ENCODE measurements at places on chromosomes 3 and 15.
A peak's percentile ranks its signal among the peaks of the same experiment; 100 is the strongest.

DNA sequence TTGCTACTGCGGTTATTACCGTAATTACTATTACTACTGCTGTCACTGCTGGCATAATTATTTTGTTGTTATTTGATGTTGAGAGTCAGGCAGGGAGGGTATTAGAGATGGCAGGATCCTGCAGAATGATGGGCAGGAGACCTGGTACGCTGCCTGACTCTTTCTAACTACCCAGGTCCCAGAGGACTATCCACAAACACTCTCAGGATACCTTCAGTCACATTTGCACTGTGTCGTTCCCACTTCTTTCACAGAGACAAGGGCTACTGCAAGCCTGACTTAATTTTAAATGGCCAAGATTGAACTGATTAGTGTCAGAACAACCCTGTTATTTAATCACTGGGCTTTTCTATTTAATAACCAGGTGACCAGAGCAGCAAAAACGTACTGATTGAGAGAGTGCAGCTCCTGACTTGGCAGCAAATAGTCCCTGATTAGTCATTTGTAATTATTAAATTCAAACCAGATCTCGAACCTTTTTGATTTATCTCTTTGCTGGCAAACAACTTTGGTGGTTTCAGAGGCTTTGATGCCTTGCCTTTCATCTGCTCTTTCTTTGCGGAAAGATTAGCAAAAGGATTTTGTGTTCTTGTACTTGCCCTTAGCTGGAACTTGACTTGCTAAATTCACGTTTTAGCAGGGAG lies 88.8 kb upstream of the ARHGEF3 start:
- no peak for DNase-seq

DNA sequence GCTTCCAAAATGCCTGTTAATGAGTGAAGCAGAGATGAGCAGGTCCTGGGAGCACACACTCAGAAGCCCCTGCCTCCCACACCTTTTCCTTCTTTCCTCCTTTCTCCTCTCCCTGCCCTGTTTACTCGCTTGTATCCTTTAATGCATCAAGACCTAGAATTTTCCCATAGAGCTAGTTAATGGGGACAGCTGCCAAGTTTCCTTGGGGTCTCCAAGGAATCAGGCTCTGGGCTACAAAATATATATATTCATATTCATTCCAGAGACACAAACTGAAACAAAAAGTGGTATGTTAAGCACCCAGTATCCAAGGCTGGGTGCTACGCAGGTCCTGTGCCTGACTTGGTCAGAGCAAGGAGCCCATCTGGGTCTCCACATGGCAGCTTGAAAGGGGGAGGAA lies 235.6 kb downstream of the MYRIP start:
- DNase-seq: no peak

DNA sequence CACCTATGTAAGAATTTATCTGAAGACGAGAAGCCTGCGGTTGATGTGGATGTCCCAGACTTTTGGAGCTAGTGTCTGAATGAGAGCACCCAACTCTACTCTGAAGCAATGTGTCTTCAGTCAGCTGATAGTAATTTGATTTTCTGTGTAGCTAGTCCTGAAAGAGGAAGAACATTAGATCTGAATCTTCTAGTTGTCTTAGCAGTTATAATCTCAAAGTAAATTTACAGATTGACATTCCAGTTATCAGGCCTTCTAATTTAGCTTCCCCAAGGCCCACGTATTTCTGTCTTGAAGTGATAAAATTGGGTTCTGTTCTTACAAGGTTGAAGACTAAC lies 1.5 kb downstream of the TCAIM start:
- DNase-seq: no peak

- DNase-seq: peak; percentile 32
Measured at GRCh38 chr15:35061161-35061824, 23.8 kb downstream of the NANOGP8 start.

GRCh38 chr3:67048715-67049074 lies 50.6 kb downstream of the KBTBD8 start:
- no peak for DNase-seq

DNA sequence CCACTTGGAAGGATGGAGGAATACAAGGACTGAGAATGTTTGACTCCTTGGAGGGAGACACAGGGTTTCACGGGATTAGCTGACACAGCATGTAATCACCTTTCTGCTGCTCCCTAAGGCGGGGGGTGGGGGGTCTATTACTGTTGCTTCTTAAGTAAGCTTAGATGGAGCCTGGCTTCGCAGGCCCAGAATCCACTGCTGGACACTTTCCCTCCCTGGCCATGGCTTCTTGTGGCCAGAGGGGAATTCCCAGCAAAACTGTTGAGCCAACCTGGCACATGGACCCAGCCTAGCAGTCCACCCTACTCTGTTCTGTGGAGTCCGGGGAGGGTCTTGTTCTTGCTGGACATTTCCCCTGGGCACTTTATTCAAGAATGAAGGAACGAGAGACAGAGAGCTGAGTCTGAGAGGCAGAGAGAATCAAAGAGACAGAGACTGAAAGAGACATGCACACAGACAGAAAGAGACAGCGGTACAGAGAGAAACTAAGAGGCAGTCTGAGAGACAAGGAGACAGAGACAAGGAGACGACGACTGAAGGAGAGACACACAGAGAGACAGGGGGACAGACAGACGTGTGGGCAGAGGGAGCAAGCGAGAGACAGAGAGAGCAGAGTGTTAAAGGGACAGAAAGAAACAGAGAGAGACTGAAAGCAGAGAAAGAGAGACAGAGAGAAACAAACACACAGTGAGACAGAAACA lies 55.6 kb upstream of the DLG1 start:
- no peak for DNase-seq

DNA sequence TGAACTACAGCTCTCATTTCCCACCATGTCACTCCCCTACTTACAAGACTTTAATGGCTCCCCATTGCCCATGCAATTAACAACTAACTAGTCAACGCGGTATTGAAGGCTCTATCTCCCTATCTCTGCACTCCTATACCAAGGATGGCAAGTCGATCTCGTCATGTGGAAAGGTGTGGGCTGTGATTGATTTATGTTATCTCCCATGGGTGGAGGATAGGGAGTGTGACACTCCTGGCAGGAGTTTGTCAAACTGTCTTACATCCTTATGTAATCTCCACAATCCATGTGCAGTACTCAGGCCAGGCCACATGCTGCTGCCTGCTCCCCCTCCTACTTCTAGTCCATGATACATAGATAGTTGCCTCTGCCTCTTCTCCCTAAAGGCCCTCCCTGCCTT lies 3.2 kb upstream of the RORA start:
- no peak for DNase-seq

- no peak for DNase-seq
Measured at GRCh38 chr3:13515786-13516759, 32.9 kb upstream of the FBLN2 start.

- DNase-seq: no peak
Measured at GRCh38 chr3:146326875-146327543, 76.1 kb upstream of the PLSCR4 start.

DNA sequence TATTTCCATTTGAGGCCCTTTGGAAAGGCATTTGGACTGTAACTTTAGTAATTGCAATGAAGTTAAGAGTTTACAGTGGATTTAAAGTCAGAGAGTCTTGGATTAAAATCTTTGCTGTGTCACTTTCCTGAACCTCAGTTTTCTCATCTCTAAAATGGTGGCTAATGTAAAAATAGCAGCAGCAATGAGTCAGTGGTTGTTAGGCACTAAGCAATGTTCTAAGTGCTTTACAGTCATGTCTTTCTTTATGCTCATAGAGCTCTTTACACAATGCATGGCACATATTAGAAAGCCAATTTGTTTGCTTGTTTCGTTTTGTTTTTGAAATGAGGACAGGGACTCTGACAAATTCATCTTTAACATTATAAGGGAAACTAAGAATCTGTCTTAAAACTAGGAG lies 222.7 kb upstream of the DNAJC19 start:
- DNase-seq: no peak

GRCh38 chr3:8641472-8641871 lies 3.1 kb downstream of the SSUH2 start:
- no peak for DNase-seq

DNA sequence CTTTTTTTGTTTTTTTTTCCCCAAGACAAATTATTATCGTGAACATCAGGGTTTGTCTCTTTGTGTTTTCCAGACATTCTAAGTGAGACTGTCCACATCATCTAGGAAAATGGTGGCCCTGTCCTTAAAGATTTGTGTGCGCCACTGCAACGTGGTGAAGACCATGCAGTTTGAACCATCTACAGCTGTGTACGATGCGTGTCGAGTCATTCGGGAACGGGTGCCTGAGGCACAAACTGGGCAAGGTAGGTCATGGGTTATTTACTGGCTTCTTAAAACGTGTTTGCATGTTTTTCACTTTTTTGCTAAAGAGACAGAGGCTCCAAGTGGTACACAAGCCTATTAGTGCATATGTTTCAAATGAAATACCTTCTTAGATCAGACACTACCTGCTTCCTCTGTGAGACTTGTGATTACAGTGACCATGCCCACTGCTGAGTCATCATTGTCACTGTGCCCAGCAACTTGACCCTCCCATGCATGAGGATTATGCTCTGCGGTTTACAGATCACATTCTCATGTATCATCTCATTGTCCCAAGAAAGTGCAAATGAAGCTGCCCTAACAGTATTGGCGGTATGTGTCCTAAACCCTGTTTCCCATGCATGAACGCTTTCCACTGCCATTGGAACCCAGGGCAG lies 395.2 kb upstream of the TPM1 start:
- peak; percentile 43 for DNase-seq

DNA sequence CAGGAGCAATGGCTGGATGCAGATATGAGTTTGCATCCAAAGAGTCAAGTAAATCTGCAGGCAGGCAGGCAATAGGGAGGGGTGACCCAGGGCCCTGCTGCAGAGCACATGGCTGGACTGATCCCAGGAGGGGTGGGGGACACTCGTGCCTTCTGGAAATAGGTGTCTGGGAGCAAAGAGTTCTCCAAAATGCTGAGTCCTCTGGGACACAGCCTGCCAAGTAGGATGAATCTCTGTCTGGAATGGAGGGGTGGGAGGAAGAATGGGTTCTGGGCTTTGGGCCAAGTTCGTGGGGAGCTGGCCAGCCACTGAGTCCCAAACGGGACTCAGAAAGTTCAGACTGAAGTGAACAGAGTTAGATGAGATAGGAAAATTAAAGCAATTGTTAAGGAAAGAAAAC lies 214.5 kb downstream of the MTHFS start:
- peak; percentile 30 for DNase-seq

DNA sequence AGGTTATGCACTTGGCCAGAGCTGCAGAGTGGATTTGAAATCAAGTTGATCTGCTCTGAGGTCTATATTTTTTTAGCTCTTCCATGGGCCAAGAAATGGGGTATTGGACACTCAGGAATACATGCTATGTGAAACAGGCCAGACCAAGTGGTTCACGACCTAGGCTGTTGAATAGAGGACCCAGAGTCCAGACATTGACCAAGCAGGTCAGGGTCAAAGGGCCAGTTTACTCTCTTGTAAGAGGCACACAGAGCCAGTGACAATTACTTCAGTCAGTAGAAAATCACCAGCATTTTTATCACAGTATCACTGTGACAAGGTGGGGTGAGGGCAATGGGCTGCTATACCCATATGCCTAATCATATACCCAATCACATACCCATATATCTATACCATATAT lies 320.6 kb upstream of the RORA start:
- no peak for DNase-seq

DNA sequence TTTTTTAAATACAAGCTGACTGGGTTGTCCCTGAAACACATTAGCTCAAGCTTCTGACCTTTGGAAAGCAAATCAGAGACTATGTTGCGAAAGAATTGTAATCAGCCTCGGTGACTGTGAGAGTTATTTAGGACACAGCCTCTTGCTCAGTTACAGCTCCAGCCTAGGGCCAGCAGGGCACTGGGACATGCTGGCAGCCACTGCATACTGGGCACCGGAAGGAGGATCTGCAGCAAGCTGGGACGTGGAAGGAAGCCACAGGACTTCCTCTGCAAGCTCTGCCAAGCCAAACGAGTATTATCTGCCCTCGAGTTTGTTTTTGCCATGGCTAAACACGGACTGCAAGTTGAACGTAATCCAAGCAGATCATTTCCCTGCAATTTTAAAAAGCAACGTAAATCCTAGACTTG lies 24.4 kb upstream of the COPG1 start:
- DNase-seq: peak; percentile 91

DNA sequence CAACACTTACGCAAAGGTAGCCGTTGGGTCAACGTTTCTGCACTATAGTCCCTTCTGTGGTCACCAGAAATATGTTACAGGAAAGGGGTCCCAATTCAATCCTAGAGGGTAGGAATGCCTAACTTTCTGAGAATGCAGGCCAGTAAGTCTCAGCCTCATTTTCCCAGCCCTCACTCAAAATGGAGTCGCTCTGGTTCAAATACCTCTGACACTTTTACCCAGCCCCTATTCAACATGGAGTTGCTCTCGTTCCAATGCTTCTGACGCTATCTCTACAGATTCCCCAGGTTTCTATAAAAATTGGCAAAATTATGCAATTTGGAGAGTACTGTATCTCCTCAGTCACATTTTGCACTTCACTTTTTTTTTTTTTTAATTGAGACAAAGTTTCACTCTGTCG lies 39.7 kb downstream of the ZNF445 start:
- DNase-seq: no peak

DNA sequence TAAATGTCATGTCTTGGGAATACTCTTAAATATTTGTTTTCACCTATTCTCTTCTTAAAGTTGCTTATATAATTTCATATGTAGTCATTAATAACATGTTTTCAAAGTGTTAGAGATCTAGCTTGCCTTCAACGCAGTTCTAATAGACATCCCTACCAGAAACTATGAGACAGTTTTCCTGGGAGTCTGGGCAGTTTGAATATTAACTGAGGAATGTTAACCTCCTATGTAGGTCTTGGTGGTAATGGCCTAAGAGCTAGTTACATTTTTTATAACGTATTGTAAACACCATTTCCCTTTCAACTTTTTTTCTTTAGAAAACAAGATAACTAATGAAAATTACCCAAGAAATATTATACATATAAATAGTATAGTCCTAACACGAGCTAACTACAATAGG lies 328.2 kb downstream of the TIGIT start:
- no peak for DNase-seq

DNA sequence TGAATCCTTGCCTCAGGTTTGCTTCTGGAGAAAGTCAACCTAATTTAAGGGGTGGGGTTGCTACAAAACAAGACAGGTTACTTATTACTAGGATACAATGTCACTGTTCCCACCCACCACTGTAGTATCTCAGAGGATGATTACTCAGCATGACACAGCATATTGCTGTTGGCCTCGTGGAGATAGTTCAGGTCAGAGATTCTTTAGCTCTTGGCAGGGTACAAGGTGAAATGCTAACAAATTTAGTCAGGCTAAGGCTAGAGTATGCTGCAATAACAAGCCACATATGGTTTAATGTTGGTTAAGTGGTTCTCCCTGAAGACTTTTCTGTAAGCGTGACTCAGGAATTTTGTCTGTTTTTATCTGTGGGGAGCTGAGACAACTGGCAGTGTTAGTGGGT lies 161.8 kb downstream of the EDEM1 start:
- DNase-seq: no peak

GRCh38 chr3:178845420-178846118 lies 226.0 kb downstream of the ZMAT3 start:
- DNase-seq: no peak
